CD4-positive, alpha-beta memory T cell (primary cell): ENCODE measurements at places on chromosomes 4 and X.

DNA sequence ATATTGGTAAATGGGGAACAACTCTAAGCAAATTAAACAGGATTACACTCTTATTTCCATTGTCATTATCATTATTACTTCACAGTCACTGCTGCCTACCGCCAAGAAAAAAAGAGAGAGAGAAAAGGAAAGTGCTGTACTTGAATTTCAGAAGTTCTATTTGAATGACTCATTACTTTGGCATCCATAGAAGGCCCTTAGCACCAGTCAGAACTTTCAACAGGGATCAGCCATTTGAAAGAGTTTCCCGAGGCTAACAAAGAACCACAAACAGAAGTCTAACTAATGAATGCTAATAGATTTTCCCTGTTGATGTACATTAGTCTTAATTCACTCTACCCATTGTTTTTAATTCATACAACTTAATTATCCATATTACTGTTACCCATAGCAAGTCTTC is 116.3 kb downstream of the SHROOM4 start:
- no peak for DNase-seq

- no peak for DNase-seq
These were observed 619.8 kb downstream of the PACRGL start for GRCh38 chr4:21320034-21320433.

GRCh38 chrX:123140904-123141303 is 43.2 kb upstream of the GRIA3 start:
- DNase-seq = no peak

DNA sequence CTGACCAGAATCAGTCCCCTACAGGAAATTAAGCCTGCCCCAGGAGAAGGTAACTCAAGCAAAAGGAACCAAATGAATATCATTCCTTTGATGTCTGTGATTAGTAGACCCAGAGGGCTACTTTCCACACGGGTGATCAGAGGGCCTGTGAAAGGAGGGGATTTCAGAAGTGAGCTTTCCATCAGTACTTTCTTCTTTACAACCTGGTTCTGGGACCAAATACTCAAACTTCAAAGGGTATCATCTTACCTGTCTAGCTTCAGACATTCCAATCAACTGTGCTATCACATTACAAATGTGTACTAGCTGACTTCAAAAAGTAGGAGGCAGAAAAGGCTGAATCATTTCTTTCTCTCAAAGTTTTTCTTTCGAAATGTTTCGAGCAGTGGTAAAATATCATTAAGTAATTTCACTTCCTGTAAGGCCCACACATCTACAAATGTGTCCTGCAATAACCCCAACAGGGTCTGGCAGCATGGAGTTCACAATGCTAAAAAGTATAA is 23.9 kb downstream of the ACSL4 start:
- no peak for DNase-seq

DNA sequence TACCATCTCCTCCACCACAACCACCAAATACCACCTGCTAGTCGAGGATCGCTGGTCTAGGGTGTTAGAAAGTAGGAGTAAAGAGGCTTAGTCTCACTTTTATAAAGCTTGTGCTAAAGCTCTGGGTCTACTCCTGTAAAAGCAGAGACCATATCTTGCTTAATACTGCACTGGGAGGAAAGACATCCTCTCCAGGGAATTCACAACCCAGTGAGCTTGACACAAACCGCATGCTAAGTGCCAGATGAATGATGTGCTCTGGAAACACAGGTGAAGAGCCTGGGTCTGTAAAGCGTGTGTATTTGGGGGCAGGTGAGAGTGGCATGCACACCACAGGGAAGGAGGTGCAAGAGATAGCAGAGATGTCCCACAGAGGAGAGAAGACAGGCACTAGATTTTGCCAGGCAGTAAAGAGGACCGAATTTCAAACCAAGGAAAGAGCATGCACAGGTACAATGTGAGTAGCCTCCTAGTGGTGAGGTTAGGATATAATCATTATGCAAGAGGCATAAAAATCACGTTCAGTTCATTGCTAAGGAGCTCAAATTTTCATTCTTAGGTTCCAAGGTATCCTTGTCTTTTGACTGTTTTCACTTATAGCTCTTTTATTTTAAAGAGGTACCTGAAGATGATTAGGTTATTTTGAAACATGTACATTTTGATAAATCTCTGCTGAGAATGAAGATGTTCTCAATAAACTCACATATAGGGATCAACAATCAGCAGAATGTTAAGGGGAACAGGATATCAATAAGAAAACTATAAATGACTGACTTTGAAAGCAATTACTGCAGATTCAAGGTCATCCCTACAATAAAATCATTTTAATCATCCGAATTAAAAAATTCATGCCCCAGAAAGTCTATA is 20.7 kb downstream of the TAPT1 start:
- no peak for DNase-seq

- DNase-seq = no peak
These were observed 101.2 kb upstream of the KLF3 start for GRCh38 chr4:38562751-38563198.

- DNase-seq = no peak
These were observed 721.7 kb downstream of the PCDH18 start for GRCh38 chr4:136810626-136811025.
